Left cardiac atrium (tissue), 4 donors: ENCODE measurements at places on chromosomes 6 and 20. TPM values are rescaled to one million over a fixed set of nuclear protein-coding genes. Genes with fewer than 3 reads are reported as not detected.

The HSPA12B gene
- total RNA-seq = 19.3 TPM

The TFAP2C gene
- 0.47 TPM for total RNA-seq

The CRYBG1 gene
- 3.5 TPM for total RNA-seq

The EYA2 gene
- 3.0 TPM for total RNA-seq

The SLC35D3 gene
- not detected for total RNA-seq

The DNAAF9 gene
- total RNA-seq = 17.2 TPM

The RAET1E gene
- total RNA-seq = 0.89 TPM

The ZKSCAN8 gene
- total RNA-seq = 10.8 TPM

The SMLR1 gene
- not detected for total RNA-seq

The OR2H2 gene
- total RNA-seq = not detected

The BTN2A1 gene
- total RNA-seq = 16.1 TPM

DNA sequence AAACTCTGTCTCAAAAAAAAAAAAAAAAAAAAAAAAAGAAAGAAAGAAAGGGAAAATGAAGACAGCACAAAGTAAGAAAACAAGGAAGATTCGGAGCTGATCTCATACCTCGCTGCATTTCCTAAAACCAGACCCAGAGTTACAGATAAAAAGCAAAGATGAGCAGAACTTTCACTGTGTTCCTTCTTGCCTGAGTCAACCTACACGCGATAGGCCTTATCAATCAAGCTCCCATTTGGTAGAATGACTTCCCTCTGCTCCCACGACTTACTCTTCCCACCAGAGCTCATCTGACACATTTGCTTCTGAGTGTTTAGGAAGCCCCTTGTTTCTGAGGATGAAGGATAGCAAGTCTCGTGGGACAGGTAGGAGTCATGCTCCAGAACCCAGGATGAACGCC is 302.9 kb downstream of the TFAP2A start:
- DNase-seq = no peak

DNA sequence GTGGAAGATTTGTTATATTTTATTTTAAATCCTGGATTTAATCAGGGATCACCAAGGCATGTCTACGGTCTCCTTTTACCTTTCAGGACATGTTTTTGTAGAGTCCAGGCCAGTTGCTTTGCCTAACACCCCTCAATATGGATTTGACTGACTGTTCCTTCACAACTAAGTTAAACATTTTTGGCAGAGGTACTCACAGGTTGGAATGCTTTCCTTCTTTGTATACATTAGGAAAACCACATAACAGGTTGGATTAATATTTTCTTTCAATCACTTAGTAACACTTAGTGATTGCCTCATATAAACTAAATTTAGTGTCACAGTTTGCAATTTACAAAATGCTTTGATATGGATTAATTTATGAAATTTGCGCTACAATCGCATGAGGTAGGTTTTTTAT is 64.5 kb downstream of the IPCEF1 start:
- no peak for DNase-seq

GRCh38 chr6:128311944-128312570 is 208.3 kb downstream of the PTPRK start:
- DNase-seq = no peak

DNA sequence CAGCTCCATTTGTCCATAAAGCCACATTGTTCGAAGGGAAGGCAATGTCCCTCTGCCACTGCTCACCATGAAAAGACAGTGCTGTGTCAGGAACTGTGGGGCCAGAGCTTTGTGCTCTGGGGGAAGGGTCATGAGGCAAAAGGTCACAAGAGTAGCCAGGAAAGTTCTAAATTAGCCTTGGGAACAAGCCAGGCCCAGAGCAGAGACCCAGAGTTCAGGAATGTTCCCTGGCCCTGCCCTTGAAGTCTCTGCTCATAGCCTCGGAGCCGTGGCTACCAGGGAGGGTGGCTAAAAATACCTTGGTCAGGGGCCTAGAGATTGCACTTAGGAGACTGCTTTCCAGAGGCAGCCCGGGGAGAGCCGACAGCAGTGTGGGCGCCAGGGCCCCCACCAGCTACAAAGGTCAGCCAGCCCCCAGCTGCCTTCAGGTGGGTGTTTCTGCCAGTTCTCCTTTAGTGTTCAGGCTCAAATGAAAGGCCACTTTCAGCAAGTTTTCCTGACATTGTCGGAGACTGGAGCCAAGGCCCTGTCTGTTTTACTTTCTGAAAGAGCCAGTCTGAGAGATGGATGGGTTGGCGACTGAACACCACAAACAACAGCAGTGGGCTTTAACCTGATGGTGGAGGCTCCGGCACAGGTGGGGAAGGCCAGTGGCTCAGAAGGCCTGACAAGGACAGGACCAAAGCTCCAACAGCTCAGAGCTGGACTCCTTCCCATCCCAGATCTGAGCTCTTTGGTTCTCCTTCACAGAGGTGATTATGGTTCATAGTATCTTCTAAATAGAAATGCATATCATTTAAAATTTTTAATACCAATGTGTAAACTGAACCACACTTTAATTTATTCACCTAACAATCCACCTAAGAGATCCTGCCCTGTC is 76.2 kb downstream of the CDH26 start:
- peak; percentile 30 for DNase-seq

DNA sequence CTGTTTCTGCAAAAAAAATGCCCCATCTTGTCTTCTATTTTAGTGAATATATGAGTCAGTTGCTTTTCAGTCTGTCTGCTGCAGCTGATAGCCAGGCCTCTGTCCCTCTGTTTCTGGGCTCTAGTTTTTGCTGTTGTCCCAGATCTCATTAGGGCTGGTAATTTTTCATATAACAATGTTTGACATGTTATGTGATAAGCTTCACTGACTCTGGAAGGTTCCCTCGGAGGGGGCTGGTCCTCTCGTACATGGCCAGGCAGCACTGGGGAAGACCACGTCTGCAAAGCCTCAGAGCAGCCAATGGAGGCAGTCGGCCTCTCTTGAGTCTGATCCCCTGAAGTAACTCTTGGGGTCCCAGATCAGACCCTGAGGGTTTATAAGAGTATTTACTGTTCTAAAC is 223.8 kb downstream of the THBS2 start:
- DNase-seq = no peak

DNA sequence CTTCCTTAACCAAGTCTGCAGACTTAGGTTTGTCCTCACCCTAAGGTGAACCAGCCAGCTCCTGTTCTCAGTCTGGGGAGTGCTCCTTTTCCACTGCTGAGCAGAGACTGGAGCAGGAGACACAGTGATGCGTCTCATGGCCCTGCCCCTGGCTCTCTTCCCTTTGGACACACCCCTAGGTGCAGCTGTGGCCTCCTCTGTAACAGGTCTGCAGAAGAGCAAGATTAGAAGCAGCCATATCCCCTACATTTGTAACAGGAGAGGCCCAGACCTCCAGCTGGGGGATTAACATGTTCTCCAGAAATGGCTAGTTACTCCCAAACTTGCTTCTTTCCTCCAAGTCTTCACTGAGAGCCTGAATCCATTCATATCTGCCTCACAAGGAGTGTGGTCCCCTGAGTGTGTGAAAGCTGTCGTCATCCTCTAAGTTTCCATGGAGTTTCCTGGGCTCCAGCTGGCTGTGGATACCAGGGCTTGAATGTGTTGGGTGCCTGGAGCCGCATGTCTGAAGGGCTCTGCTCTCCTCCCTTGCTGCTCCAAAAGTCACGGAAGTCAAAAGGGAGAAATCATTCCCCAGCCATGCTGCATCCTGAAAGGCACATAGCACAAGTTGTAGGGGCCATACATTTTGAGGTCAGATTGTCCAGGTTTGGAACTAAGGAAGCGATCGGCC is 57.7 kb downstream of the PPP1R14C start:
- no peak for DNase-seq

DNA sequence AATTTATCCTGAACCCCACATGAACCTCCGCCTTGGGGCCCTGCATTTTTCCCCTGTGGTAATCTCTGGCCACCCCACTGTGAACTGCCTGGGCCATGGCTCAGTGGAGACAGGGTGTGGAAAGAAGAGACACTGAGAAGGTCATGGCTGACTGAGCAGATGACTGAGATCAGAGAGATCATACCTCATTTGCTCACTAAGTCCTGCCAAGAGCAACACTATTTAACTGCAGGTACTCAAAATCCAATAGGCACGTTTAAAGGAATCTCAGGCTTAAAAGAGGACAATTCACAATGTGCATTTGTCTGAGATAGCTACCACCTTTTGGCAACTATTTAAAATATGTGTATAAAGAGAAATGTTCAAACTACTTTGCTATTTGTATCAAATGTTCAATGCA is 305.0 kb downstream of the GMDS start:
- no peak for DNase-seq

DNA sequence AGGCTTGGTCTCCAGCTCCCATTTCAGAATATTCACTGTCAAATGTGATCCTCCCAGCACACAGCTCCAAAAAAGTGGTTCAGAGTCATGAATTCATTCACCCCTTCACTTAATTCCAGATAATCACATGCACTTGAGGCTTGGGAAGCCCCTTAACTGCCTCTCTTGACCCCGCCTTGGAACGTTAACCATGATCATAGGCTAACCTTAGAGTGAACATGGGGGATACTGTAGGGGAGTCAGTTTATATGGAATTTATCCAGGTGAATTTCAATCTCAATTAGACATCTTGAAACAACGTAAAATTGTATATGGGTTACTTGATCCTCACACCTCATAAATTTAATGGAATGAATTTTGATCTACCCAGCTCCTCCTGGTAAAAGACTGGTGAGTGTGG is 346.8 kb upstream of the ARID1B start:
- DNase-seq = no peak

DNA sequence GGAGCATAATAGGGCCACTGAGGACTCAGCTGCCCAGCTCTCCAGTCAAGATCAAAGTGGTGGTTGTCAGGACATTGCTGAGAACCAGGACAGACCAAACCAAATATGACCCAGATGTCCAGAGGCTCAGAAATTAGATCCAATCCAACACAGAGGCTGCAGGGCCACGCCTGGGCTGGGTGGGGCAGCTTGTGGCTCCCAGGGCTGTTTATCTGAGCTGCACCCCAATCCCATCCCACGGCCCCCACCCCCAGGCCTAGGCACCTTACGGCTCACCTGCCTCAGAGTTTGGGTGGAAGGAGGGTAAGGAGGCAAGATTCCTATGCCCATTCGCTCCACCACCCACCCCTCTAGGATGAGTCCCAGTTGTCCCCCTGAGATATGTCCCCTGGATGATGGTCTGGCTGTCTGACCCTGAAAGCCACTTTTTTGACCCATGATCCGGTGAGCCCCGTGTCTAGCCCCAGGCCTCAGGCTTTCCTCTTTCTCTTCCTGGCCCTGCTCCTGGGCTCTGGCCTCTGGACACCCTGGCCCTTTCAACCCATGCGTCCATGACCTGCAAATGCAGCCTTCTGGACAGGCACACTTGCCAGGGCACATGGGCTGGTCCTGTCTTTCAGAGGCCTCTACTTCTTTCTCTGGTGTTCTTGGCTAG is 40.0 kb downstream of the CPXM1 start:
- no peak for DNase-seq

DNA sequence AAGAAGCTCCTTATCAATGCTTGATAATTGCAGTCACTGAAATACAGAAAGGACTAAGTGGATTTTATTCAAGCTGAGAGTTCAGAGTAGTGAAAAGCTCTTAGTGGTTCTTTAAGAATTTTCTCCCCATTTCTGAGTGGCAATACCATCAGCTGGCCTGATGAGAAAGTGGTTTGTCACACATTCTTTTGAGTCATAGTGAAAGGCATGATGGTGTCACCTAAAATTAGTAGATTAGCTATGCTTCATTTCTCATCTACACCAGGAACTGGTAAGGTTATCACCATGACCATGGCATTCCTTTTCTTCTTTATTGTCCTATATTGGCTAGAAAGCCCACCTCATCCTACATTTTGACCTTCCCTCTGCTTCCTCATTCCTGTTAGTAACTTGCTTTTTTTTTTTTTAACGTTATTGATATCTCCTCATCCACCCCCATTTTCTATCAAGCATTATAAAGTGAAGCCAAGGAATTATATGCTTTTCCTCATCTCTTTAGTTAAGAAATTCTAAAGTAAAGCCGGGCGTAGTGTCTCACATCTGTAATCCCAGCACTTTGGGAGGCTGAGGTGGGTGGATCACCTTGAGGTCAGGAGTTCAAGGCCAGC is 67.4 kb upstream of the LOC128125822 start:
- DNase-seq = no peak

DNA sequence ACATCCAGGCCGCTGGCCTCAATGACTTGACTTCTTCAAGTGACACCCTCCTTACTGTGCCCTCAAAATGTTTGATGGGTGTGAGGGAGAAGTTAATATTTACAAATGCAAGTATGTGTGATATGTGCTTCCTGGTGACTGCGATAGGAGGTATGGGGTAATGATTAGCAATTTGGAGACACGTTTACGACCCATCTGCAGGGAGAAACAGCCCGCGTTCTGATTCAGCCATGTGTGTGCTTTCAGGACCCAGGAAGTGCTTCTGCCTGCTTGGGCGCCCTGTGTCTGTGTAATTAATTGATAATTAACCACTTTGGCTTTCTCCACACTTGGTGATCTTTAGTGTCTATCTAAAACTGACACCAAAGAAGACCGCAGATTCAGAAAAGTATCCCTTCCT is 25.0 kb downstream of the SIRPA start:
- no peak for DNase-seq

GRCh38 chr20:8076306-8077136 is 55.5 kb upstream of the PLCB1 start:
- DNase-seq = no peak

- no peak for DNase-seq
Observed at GRCh38 chr20:33709398-33709797, 10.7 kb downstream of the PXMP4 start.

DNA sequence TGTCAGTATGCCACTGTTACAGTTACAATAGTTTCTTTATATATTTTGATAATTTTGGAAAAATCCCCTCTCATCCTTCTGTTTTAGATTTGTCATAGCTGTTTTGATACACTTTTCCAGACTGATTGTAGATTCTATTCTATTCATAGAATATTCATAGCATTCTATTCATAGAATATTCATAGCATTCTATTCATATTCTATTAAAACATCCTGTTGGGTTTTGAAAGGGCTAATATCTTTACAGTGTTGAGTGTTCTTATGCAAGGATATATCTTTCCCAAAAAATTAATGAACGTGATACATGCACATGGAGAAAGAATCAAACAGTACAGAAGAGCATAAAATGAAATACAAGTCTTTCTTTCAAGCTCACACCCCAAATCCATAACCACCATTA is 38.0 kb downstream of the MACROD2 start:
- DNase-seq = no peak

GRCh38 chr6:142087950-142088857 is 44.5 kb upstream of the GJE1 start:
- DNase-seq = no peak

DNA sequence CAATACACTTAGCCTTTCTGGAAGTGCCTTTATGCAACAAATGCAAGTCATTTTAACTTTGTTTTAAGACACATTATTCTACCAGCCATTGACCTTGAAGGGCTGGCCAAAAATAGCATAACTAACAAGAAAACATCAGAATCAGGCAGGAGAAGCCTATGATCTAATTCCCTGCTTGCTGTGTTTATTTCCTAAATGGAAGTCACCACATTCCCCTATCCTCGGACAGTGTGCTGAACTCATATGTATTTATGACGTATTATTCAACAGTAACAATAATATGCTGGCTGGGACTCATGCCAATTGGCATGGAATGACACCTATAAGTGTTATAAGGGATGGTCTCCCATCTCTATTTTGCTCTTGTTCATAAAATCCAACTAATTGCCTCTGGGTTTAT is 140.7 kb downstream of the MAP3K7 start:
- DNase-seq = no peak

GRCh38 chr20:58075586-58076345 is 152.7 kb downstream of the ANKRD60 start:
- no peak for DNase-seq

GRCh38 chr20:17559338-17559737 is 10.5 kb upstream of the DSTN start:
- no peak for DNase-seq

GRCh38 chr6:25287941-25288340 is 8.8 kb downstream of the CARMIL1 start:
- DNase-seq = no peak
